ENCODE measurements at places on chromosomes 7 and 10.

GRCh38 chr10:113026679-113027078 lies 76.6 kb downstream of the TCF7L2 start:
- no peak for DNase-seq

- DNase-seq = no peak
Observed at GRCh38 chr10:129962031-129962871, 1.8 kb downstream of the EBF3 start.

GRCh38 chr10:120702032-120702431 lies 149.1 kb upstream of the WDR11 start:
- DNase-seq = no peak

GRCh38 chr7:22378199-22378980 lies 21.4 kb upstream of the RAPGEF5 start:
- no peak for DNase-seq
